BJ (cell line): ENCODE measurements at places on chromosomes 12 and 14. TPM values are rescaled to one million over a fixed set of nuclear protein-coding genes. Genes with fewer than 3 reads are reported as not detected.

GRCh38 chr12:57869298-57869926 lies 22.9 kb upstream of the CTDSP2 start:
- DNase-seq: no peak

- no peak for DNase-seq
These were observed 137.7 kb downstream of the SPTSSA start for GRCh38 chr14:34324363-34324795.

DNA sequence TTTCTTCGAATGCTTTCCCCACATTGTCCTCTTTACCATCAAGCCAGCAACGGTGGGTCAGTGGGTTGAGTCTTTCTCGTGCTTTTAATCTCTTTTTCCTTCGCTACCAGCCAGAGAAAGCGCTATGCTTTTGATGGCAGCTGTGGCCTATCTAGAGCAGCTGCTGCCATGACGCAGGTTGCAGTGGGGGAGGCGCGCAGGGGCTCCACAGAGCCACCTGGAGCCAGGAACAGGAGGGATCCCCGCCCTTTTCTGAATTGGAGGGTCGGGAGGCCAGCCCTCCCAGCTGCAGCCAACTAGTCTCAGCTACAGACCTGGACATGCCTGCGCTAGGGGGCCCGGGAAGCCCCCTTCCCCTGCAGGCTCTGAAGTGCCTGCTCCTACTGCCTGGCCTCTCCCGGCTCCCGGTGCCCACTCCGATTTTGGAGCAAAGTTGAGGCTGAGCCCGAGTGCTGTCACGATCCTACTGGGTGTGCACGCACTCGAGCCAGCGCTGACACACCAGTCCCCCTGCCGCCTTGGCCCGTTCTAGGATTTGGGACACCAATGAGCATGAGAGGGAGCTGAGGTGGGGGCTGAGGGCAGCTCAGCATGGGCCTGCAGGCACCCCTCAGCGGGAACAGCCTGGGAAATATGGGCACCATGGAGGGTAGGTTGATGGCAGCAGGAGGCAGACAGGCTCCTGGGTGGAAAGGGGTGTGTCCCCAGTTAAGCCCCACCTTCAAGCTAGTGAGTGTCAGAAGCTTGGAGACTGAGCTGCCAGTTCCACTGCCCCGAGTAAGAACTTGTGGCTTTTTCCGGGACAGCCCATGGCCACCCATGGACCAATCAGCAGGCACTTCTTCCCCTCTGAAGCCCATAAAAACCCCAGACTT lies 784.2 kb downstream of the SLC6A15 start:
- no peak for DNase-seq

DNA sequence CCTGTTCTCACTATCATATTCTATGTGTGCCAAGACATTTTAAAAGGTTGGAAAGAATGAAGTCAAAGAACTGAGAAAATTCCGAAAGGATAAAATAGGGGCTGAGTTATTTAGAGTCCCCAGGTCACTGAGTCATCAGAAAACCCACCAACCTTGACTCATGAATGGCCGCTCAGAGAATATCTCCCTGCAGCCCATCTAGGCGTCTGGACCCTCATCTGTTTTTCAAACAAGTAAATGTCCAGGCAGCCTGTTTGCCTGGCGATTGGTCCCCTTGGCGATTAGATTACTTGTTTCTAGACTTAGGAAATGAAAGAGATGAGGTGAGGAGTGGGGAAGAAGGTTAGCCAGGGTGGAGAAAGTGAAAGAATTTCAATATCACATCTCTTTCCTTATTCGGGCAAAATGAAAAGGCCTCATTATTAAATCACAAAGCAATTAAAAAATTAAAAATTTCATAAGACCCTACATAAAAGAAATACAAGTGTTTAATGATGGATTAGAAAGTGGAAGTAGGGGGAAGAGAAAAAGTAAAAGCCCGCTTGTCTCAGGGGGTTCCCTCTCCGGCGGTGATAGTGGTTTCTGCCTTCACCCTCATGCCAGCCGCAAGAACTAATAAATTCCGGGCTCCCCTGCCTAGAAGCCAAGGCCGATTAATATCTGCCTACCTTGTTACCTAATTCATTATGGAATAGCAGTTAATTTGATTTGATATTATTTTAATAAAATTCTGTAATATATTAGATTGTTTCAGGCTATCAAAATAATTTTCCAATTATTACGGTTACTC lies 415.9 kb downstream of the BCL11B start:
- no peak for DNase-seq

DNA sequence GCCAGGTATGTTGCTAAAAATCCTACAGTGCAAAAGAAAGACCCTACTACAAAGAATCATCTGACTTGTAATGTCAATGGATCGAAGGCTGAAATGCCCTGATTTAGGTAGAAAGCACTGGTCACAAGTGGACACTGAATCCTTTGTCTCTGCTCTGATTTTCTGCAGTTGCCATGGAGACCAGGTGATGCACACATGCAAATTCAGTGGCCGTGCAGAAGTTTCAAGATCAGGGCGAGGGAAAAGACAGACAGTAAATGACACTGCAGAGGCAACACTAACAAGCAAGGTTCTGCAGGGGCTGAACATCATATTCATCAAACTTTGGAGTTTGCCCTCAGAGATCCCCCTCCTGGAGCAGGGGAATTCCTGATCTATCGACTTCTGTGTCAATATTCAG lies 370.3 kb upstream of the TMEM132C start:
- no peak for DNase-seq

DNA sequence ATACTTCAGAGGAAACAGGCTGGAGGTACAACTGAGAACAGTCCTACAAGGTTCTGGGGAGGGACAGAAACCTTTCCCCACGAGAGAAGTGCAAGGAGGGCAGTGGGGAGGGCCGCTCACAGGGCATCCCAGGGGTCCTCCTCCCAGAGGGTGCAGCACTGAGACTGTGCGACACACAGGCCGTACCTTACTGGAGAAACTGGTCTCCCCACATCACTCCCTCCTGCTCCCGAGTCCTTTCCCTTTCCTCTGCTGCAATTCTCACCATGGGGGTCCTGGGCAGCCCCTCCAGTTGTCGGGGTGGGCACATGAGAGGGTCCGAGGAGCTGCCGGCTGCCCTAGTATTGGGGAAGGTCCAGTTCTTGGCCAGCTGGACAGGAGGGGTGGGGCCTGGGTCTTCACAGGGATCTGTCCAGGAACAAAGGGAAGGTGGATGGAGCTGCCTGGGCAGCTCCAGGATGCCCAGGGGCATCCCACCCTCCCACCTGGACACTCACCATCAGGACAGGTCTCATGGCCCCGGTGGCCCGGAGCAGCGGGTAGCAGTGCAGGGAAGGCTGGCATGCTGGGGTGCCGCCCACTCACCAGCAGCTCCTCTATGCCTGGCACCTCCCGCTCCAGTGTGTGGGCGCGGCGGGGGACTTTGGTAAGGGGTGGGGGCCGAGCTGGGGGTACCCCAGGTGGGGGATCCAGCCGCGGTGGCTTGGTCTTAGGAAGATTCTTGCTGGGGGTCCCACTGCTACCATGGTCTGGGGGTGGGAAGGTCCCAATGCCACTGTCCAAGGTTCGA lies 35.8 kb downstream of the NCKAP5L start:
- DNase-seq: no peak

GRCh38 chr14:55938249-55938791 lies 179.9 kb upstream of the PELI2 start:
- no peak for DNase-seq

DNA sequence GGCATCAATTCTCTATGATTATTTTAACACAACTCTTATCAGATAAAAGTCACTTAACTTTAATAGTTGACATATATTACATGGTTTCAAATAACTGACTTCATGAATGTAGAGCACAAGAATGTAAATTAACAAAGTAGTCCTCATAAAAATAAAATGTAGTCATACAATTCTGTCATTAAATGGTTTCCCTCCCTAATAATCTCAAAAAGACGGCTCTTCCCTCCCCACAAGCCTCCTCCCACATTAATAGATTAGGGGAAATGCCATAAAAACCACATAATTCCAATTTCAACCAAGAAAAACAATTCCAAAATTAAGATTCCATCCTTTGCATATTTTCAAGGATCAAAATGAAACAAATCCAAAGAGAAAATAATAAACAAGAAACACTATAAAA lies 36.7 kb downstream of the SPTLC2 start:
- peak; percentile 54 for DNase-seq

GRCh38 chr12:112331886-112332285 lies 50.3 kb downstream of the HECTD4 start:
- DNase-seq: no peak

DNA sequence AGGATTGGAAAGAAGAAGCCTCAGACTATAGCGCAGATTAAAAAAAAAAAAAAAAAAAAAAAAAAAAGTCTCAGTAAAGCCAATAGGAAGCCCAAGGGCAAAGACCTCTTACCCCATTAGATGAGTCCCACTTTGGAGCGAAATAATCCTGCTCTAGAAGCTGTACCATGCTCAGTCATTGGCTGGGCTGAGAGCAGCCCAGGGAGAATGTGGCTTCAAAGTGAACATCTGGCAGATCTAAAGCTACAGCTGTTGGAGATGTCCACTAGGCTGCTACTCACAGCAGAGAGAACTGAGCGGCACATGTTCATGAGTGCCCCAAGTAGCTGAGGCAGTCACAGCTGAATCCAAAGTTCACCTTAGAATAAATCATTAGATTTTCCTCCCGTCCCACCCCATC lies 560.9 kb downstream of the MED13L start:
- no peak for DNase-seq

- DNase-seq: no peak
These were observed 21.6 kb downstream of the SPATS2 start for GRCh38 chr12:49388682-49389386.

DNA sequence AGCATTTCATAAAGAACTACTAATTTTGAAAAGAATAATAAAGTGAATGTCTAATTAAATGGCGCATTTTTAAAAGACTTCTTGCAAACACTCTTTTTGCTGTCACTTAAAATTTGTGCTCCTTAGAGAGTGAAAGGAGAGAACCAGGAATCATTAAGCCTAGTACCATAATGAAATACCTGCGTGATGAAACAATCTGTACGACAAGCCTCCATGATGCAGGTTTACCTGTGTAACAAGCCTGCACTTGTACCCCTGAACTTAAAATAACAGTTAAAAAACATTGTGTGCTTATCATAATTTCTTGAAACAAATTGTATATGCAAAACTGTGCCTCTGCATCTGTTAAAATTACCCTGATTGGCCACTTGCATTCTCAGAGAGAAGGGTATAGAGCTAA lies 108.1 kb downstream of the MGAT4C start:
- no peak for DNase-seq

DNA sequence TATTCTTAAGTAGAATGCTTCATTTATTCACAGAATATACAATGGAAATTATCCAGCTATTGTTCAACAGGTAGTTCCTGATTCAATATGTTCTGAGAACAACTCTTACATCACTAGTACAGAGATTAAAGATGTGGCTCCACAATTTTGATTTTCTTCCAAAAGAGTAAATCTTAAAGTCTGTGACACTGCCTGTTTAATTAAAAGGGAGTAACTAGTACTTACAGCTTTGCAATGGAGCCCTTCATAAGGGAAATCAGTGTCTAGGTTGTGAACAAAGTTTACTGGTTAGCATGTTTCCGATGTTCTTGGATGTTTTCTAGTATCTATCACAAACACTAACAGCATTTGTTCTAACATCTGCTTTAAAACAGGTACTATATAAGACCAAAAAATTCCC lies 30.8 kb downstream of the MIA2 start:
- DNase-seq: no peak

DNA sequence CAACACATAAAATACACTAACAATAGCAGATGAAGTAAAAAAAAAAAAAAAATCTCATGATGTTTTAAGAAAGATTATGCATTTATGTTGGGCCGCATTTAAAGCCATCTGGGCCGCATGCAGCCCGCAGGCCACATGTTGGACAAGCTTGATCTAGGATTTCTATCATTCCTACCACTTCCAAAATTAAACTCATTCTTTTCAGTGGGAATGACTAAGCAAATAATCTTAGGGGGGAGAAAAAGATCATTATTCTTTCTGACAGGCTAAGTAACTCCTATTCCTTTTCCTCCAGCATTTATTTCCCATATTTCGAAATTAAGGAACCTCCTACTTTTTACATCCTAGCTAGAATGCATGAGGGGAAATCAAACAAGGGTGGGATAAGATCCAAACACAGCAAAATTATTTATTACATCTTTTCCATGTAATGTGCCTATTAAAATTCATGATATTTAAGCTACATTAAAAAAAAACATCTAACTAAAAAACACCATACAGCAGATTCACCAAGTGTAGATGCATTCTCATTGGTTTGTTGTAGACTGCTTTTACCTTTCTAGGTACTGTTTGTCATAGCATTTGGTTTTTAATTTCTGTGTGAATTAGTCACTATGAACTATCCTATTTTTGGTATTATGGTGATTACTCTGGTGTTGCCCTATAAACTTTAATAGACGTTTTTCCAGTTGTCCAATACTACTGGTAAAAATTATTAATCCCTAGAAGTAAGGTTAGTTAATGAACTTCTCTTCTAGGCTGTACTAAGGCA lies 76.1 kb downstream of the RASSF8 start:
- DNase-seq: no peak

- DNase-seq: no peak
These were observed 268.2 kb downstream of the PCNX1 start for GRCh38 chr14:71175491-71175890.

- DNase-seq: no peak
These were observed 1.3 kb downstream of the AP1G2 start for GRCh38 chr14:23566112-23566777.

- no peak for DNase-seq
These were observed 82.3 kb upstream of the SLC24A4 start for GRCh38 chr14:92240658-92241057.

GRCh38 chr12:247271-247670 lies 15.4 kb downstream of the SLC6A13 start:
- no peak for DNase-seq

- DNase-seq: no peak
These were observed 69.7 kb upstream of the DCN start for GRCh38 chr12:91252341-91252740.

Gene PPP2R5C
- 55.8 and 115 TPM in 2 replicates for polyA plus RNA-seq

Gene PLD4
- 0.02 and 0.05 TPM in 2 replicates for polyA plus RNA-seq

Gene GLT8D2
- 67.6 and 90.2 TPM in 2 replicates for polyA plus RNA-seq

Gene FCF1
- polyA plus RNA-seq: 30.6 and 70.2 TPM in 2 replicates

Gene PFDN5
- polyA plus RNA-seq: 965 and 1,130 TPM in 2 replicates

Gene KRT4
- polyA plus RNA-seq: 0.06 and 0.12 TPM in 2 replicates
